ENCODE measurements at places on chromosomes 3 and 15. TPM values are rescaled to one million over a fixed set of nuclear protein-coding genes. Genes with fewer than 3 reads are reported as not detected.

- no peak for DNase-seq
These were observed 184.6 kb upstream of the TBC1D5 start for GRCh38 chr3:17927036-17927435.

DNA sequence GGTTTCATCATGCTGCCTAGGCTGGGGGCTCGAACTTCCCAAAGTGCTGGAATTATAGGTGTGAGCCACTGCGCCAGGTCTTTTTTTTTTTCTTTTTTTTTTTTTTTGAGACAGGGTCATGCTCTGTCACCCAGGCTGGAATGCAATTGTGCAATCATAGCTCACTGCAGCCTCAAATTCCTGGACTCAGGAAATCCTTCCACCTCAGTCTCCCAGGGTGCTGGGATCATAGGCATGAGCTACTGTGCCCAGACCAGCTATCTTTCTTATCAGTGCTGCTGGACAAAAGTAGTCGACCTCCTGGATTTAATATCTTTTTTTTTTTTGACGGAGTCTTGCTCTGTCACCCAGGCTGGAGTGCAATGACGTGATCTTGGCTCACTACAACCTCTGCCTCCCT is 60.8 kb downstream of the TFDP2 start:
- DNase-seq = no peak

GRCh38 chr3:129231331-129232119 is 17.9 kb upstream of the COPG1 start:
- DNase-seq = no peak

Gene VEPH1
- polyA plus RNA-seq = 45.3 TPM

GRCh38 chr3:97102641-97103040 is 288.2 kb downstream of the EPHA6 start:
- DNase-seq = no peak

- peak; percentile 14 for DNase-seq
These were observed 1.1 kb upstream of the CDV3 start for GRCh38 chr3:133572158-133573053.

Gene DNAH12
- polyA plus RNA-seq = 7.2 TPM

Gene CACNA2D3
- polyA plus RNA-seq = 1.1 TPM

DNA sequence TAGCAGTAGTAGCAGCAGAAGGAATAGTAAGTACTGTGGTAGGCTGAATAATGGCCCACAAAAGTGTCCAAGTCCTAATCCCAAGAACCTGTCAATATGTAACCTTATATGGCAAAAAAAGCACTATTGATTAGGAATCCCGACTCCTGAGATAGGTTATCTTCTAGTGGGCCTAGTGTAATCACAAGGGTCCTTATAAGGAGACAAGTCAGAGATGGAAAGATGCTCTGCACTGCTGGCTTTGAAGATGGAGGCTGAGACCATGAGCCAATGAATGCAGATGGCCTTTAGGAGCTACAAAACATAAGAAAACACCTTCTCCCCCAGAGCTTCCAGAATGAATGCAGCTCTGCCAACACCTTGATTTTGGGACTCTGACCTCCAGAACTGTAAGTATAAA is 36.0 kb downstream of the TIPARP start:
- DNase-seq = no peak

- no peak for DNase-seq
These were observed 72.9 kb downstream of the RIOX2 start for GRCh38 chr3:97899331-97899730.

DNA sequence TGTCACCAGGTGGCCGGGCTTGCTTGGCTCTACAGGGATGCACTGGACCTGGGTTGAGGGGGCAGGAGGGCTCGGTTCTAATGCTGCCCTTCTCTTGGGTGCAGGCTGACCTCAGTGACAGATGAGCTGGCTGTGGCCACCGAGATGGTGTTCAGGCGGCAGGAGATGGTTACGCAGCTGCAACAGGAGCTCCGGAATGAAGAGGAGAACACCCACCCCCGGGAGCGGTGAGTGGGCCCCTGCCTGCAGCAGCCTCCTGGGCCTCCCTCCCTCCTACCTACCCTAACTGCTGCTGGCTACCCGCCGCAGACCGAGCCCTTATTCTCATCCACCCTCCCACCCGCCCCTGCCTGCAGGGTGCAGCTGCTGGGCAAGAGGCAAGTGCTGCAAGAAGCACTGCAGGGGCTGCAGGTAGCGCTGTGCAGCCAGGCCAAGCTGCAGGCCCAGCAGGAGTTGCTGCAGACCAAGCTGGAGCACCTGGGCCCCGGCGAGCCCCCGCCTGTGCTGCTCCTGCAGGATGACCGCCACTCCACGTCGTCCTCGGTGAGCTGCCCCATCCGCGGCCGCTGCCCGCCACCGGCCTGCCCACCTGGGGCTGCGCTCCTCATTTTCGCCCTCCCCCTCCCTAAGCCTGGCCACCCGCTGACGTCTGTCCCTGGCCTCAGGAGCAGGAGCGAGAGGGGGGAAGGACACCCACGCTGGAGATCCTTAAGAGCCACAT is 5.6 kb downstream of the FES start:
- no peak for DNase-seq

GRCh38 chr3:158808697-158809096 is 6.8 kb downstream of the MFSD1 start:
- no peak for DNase-seq
